Type B pancreatic cell (in vitro differentiated cells): ENCODE measurements at places on chromosomes 16 and 17. TPM values are rescaled to one million over a fixed set of nuclear protein-coding genes. Genes with fewer than 3 reads are reported as not detected.

Gene MMP2
- total RNA-seq = 5.7 and 106 TPM in 2 replicates

DNA sequence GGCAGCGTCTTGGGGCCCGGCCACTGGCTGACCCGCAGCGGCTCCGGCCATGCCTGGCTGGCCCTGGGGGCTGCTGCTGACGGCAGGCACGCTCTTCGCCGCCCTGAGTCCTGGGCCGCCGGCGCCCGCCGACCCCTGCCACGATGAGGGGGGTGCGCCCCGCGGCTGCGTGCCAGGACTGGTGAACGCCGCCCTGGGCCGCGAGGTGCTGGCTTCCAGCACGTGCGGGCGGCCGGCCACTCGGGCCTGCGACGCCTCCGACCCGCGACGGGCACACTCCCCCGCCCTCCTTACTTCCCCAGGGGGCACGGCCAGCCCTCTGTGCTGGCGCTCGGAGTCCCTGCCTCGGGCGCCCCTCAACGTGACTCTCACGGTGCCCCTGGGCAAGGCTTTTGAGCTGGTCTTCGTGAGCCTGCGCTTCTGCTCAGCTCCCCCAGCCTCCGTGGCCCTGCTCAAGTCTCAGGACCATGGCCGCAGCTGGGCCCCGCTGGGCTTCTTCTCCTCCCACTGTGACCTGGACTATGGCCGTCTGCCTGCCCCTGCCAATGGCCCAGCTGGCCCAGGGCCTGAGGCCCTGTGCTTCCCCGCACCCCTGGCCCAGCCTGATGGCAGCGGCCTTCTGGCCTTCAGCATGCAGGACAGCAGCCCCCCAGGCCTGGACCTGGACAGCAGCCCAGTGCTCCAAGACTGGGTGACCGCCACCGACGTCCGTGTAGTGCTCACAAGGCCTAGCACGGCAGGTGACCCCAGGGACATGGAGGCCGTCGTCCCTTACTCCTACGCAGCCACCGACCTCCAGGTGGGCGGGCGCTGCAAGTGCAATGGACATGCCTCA is 773 bp downstream of the NTN3 start:
- DNase-seq = no peak

GRCh38 chr17:48198950-48199541 is 91.5 kb downstream of the SNX11 start:
- DNase-seq = no peak

- no peak for DNase-seq
These were observed 11.0 kb upstream of the OSGIN1 start for GRCh38 chr16:83942074-83942473.

- no peak for DNase-seq
These were observed 4.1 kb downstream of the ELMO3 start for GRCh38 chr16:67202956-67203493.

Gene SKAP1
- 0.43 and 0.79 TPM in 2 replicates for total RNA-seq

- DNase-seq = no peak
These were observed 1.7 kb downstream of the ARHGAP27 start for GRCh38 chr17:45430738-45431530.

Gene WFIKKN1
- 0.71 and 9.0 TPM in 2 replicates for total RNA-seq

Gene LYRM1
- total RNA-seq = 30.6 and 31.7 TPM in 2 replicates

DNA sequence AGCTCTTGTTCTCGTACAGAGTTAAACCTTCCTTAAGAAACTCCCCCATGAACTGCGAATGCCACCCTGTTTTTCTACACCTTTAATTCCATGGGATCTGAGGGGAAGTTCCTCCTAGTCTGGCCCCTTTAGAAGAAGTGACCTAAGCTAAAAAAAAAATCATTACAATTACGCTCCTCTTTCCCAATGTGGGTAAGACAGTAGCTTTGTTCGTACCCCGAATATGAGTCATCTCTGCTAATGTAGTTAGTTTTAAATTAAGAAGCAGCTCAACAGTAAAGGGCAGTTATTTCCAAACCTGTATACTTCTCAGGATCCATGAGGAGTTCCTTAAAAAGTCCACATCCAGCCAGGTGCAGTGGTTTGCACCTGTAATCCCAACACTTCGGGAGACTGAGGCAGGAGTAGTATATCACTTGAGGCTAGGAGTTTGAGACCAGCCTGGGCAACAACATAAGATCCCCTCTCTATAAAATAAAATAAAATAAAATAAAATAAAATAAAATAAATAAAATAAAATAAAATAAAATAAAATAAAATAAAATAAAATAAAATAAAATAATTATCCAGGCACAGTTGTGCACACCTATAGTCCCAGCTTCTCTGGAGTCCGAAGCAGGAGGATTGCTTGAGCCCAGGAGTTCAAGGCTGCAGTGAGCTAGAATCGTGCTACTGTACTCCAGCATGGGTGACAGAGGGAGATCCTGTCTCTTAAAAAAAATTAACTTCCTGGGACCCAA is 26.1 kb downstream of the RCVRN start:
- DNase-seq = no peak

GRCh38 chr17:59842901-59843652 is 49.7 kb downstream of the TUBD1 start:
- no peak for DNase-seq

DNA sequence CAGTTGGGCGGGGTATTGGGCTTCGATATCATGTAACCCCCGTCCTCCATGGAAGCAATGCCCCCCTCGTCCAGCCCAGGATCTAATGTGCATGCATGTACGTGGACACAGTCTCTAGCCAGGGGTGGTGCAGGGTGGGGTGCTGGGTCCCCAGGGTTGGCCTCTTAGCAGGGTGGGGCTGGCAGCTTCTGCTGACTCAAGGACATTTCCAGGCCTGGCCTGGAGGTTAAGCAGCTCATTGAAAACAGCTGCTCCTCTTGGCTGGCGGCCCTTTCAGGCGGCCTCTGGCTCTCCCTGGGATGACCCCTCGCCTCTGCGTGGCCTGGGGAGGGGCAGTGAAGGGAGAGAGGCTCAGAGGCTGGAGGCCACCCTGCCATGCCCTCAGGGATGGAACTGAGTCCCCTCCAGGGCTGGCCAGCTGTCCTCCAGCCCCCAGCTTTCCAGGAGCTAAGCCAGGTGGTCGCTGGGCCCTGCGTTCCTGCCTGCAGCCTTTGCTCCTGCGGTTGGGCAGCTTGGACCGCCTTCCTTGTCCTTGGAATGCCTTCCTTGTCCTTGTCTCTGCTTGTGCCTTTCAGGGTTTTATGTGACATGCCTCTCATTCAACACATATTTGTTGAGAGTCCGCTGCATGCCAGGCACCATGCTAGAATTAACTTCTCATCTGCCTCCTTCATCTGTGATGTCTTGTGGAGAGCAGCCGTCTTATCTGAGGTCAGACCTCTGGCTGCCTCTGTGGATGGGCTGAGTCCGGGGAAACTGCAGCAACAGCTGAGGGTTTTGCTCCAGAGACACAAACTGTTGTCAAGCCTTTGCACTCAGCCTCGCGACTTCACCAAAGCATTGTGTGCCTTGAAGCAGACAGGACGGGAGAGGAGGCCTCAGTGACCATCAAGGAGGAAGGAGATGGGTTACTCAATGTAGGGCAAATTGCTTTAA is 26.6 kb downstream of the MRC2 start:
- no peak for DNase-seq

- no peak for DNase-seq
These were observed 57.9 kb upstream of the CREBBP start for GRCh38 chr16:3938471-3938842.

Gene HS3ST3B1
- total RNA-seq = 6.6 and 12.9 TPM in 2 replicates

Gene TBC1D3
- not detected in 2 replicates for total RNA-seq
